ENCODE measurements at places on chromosomes 4 and X.

GRCh38 chrX:126064901-126065541 is 101.1 kb downstream of the DCAF12L2 start:
- DNase-seq, result no peak

DNA sequence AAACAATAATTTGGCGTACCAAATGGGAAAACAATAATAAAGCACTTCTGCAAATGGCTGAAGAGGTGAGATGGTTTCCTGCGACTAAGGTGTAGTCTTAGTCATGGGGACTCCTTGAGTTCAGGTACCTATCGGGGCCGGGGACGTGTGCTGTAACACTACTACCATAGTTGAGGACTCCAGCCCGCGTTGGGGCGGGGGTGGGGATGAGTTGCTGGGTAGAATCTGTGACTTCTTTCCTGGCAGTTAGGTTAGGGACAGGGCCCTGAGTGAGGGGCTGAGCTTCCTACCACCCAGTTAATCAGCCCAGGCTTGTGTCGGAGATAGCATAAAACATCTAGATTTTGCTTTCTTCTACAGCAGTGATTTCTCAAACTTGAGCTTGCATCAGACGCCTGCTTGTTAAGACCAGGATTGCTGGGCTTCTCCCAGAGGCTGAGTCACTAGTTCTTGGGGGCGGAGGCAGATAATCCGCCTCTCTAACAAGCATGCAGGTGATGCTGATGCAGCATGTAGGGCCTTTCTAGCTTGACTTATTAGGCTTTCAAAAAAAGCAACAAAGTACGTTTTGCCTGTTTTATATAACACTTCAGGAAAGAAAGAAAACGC is 30.2 kb downstream of the RBBP7 start:
- no peak for DNase-seq

DNA sequence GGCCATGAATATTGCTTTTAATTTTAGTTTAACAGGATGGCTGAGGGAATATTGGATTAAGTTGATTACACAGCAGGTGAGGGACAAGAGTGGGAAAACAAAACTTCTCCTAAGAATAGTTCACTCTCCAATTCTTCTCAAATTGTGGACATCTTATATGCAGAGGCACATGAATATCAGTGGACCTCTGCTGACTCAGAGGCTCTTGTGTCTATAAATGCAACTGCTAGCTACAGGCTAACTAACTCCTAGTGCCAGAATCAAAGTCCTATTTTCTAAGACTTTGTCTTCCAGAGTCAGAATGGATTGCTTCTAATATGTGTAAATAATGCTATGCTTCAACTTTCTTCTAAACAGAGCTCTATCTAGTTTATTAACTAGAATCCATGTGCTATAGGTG is 175.8 kb downstream of the IL15 start:
- DNase-seq, result no peak

DNA sequence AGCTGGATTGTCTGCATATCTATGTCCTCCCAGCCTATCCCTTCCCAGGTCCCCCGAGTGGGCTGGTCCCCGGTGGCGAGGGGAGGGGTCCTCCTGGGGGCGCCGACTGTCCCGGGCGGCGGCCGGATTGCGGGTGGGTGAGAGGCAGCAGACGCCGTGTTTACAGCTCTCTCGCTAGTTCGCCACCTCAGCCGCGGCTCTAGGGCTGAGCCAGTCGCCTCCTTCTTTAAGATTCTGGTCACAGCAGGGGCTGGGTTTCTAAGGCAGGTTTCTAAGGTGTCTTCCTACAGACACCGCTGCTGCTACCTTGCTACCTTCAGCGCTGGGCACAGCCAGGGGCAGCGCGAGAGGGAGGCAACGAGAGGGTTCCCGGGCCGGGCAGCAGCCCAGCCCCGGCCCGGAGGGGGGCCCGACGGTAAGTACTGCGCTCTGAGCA is 57.2 kb downstream of the FRMPD3 start:
- DNase-seq, result no peak

DNA sequence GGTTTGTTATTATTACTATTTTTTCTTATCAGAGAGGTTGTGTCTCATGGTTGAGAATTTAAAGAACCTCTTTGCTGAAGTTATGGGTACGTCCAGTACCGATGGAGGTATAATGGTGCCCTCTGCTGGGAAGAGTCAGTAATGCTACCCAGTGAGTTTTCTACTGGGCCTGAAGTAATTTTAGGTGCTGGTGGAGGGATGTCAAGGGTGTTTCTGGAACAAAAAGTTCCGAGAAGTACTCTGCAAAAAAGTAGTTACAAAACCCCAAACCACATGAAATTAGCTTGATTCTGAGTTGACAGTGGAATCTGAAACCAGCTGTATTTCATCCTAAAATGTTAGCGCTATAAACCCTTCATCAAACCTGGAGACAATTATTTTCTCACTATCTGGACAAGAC is 102.5 kb upstream of the MID1 start:
- peak; percentile 27 for DNase-seq

DNA sequence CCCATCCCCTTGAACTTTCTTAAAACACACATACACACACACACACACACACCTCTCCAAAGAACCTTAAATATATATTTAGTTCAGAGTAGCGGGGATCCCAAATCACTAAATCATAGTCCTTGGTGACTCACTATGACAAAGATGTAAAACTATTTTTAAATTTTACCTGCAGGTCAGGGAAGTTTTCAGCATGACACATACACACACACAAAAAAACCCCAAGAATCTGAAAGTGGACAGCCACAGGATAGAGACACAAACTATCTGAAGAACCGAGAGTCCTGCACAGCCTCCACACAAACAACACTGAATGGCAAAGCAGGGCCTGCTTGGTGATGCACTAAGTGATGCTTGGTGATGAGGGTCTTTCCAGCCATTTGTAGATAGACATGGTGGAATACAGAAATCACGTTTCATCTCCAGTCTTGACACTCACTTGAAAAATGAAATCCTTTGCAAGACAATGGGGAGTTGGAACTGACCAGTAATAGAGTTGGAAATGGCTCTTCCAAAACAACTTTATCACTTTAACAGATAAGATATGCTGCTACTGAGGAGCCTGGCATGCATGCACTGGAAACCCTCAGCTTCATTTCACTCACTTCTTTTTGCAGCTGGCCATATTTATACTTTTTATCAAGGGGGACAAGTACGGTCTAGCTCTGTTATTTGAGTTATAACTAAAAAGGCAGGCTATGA is 307.3 kb downstream of the RAPGEF2 start:
- no peak for DNase-seq

DNA sequence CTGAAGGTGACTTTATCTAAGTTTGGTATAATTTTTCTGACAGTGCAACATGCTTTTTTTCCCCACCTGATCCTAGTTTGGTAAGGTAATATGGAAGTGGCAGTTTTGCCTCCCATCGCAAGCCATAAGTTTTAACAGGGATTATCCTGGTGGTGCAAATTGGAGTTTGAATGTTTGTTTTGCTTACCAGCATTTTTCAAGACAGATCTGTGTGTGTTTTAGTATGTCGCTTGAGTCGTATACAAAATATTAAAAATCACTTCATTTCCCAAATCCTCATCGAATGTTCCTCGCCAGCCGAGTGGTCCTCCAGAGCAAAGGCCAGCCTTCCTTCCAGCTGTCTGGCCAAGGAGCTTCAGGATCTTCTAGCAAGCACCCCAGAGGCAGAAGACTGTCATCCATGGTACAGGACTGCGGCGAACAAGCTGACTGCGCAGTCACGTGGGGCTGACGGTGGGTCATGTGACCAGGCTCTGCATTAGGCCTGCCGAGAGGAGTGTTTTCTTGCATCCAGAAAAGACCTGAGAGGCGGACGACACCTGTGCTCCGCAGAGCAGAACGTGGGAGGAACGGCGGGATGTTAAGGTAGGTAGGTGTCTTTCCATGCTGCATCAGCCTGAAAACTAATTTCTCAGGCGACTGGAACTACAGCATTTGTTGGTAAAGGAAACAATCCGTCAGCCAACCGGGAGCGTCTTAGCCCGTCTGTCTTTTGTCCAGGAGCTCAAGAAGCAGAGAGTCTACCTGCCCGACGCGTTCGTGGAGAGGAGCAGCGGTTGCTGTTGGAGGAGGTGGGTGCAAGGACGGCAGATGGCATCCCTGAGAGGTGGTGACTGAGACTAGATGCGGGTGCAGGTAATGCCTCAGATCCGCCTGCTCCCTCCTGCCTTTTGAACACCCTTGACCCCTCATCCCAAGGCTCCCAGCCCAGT is at the start of gene GPRASP3:
GPRASP3 (plus strand) TSS at position 507 of the 932 bp plus-strand sequence. CDS start 28,253 bp downstream, outside the sequence.
- peak; percentile 78 for DNase-seq

- no peak for DNase-seq
Observed at GRCh38 chr4:15636818-15637217, 18.3 kb downstream of the FBXL5 start.

DNA sequence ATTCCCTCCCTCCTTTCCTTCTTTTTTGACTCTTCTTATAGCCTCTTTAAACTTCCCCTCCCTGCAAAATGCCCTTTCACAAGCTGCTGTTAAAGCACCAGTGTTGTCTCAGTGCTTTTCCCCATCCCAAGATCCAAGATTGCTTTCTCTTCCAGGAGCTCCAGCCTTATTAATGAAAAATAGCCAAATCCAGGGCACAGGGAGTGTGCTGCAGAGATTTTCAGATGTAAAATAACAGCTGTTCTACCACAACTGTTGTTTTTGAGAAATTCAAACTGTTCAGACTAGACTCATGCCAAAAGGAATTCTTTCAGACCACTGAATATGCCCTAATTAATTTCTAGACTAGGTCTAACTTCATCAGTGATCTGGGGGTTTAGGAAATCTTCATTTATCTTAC is 47.0 kb upstream of the GPC3 start:
- DNase-seq, result no peak

GRCh38 chr4:87114245-87115062 is 106.0 kb downstream of the KLHL8 start:
- DNase-seq, result no peak

- no peak for DNase-seq
Observed at GRCh38 chr4:37948542-37948941, 11.7 kb upstream of the PTTG2 start.

GRCh38 chr4:163109967-163110366 is 56.7 kb downstream of the NAF1 start:
- no peak for DNase-seq

DNA sequence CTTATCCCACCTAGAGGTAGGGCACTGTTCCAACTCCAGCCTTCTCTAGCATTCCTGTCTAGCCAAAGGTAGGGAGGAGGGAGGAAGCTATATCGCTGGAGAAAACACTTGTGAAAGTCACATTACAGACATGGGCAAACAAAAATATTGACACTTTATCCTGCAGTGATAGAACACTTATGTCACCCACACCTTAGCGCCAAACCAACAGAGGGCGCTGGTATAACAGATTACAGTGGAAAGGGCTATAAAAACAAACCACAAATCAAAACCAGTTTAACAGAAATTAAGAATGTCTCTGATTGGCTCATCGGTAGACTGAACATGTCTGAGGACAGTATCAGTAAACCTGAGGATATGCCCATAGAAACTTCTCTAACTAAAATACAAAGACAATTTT is 451.3 kb downstream of the TLL1 start:
- DNase-seq, result peak; percentile 7

GRCh38 chr4:137203601-137204000 is 328.7 kb downstream of the PCDH18 start:
- DNase-seq, result no peak

- no peak for DNase-seq
Observed at GRCh38 chrX:136665258-136665900, 17.4 kb downstream of the CD40LG start.

GRCh38 chr4:16582526-16582925 is 315.9 kb downstream of the LDB2 start:
- peak; percentile 8 for DNase-seq

DNA sequence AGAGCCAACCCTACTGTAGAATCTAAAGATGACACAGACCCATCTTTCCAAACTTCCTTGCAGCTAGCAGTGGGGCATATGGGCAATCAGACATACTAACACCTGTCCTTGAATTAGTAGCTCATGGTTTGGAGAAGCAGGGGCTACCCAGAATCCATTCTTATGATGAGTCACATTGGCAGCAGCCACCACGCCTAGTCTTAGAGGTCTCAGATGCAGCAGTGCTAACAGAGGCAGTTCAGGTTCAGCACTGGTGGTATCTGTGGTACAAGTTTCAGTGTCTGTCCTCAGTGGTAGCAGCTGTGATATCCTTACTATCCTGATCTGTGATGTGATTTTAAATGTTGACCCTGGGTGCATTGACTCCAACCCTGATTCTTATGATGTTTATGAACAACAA is 68.1 kb downstream of the FRMPD4 start:
- DNase-seq, result no peak

DNA sequence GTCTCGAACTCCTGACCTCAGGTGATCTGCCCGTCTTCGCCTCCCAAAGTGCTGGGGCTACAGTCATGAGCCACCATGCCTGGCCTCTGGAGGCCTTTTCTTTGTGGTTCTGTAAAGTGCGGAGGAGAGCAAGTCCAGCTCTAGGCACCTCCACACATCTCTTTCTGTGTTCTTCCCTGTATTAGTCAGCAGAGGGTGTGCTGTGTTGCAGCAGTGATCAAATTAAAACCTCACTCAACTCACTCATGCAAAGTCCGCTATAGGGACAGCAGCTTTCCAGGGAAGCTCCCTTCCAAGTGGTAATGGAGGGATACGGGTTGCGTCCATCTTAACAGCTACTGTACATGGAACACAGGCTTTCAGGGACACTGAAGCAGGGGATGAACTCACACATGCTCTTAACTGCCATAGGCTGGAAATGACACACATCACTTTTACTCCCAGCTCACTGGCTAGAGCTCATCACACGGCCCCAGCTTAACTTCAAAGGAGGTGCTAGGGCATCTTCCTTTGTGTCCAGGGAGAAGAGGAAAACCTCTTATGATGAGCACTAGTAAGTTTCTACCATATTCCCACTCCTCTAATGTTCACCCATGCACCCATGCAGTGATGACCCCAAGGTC is 36.0 kb upstream of the CCNG2 start:
- peak; percentile 54 for DNase-seq

DNA sequence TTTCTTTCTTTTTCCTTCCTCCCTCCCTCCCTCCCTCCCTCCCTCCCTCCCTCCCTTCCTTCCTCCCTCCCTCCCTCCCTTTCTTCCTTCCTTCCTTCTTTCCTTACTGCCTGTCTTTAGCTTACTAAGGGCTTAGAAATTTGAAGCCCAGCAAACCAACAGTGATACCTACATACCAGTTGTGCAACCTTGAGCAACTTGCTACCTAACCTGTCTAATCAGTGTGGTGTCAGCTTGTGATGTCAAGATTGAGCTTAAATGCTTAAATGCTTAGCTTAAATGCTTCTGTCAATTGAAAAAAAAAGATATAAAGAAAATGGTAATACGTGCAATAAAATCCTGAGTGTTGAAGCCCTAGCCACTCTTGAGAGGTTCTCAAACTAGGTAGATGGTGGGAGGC is 728.6 kb downstream of the TRIML1 start:
- no peak for DNase-seq

- no peak for DNase-seq
Observed at GRCh38 chrX:19557822-19558221, 42.5 kb upstream of the MAP3K15 start.

Measured in SK-N-DZ (cell line).